ENCODE measurements at places on chromosomes 3 and 15. TPM values are rescaled to one million over a fixed set of nuclear protein-coding genes. Genes with fewer than 3 reads are reported as not detected.

DNA sequence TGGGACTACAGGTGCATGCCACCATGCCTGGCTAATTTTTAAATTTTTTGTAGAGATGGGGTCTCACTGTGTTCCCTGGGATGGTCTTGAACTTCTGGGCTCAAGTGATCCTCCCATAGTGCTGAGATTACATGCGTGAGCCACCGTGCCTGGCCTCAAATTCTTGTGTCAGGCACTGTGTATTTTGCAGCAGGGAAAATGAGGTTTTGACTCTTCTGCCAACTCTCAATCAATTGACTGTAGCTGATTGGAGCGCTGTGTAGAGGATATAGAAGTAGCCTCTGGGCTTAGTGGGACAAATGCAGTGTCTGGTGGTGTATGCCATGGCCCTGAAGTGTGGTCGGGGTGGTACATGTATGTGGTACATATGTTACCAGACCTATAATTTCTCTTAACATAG lies 152.3 kb downstream of the FNDC3B start:
- no peaks in the 10 kb centered on the region for H3K36me3 ChIP-seq
- no peak for DNase-seq
- H3K27me3 ChIP-seq: no peaks in the 10 kb centered on the region
- H3K4me3 ChIP-seq: no peak overlapping the region
- no peak overlapping the region for H3K27ac ChIP-seq

- H3K27me3 ChIP-seq: peaks cover 5% of the 10 kb centered on the region
- no peak overlapping the region for H3K27ac ChIP-seq
- peaks cover 35% of the 10 kb centered on the region for H3K4me1 ChIP-seq
- no peak for DNase-seq
- no peaks in the 10 kb centered on the region for H3K36me3 ChIP-seq
- H3K4me3 ChIP-seq: no peak overlapping the region
Observed at GRCh38 chr15:63514531-63514943, 10.1 kb downstream of the USP3 start.

SETD2 gene
- total RNA-seq: 35.4 TPM

NPAP1 gene
- 0.06 TPM for total RNA-seq

MYO5C gene
- 22.3 TPM for total RNA-seq

Measured in neural progenitor cell (in vitro differentiated cells).